ENCODE measurements at places on chromosomes 13 and 19. TPM values are rescaled to one million over a fixed set of nuclear protein-coding genes. Genes with fewer than 3 reads are reported as not detected.

RNF225 gene
- 4.6 TPM for polyA plus RNA-seq

IGFL4 gene
- polyA plus RNA-seq, result 0.02 TPM

FLT3 gene
- 0.08 TPM for polyA plus RNA-seq

ZNF829 gene
- 0.56 TPM for polyA plus RNA-seq

PRR20A gene
- polyA plus RNA-seq, result not detected

MEDAG gene
- polyA plus RNA-seq, result 1.7 TPM

CAMSAP3 gene
- polyA plus RNA-seq, result 40.9 TPM

NTN5 gene
- 0.25 TPM for polyA plus RNA-seq

All from esophagus (tissue), 2 donors.